Stimulated activated CD8-positive, alpha-beta memory T cell treated with anti-CD3 and anti-CD28 coated beads, Interleukin-2, amount 100 ng/mL, for 1 hour (primary cell): ENCODE measurements at places on chromosomes 4 and X.

DNA sequence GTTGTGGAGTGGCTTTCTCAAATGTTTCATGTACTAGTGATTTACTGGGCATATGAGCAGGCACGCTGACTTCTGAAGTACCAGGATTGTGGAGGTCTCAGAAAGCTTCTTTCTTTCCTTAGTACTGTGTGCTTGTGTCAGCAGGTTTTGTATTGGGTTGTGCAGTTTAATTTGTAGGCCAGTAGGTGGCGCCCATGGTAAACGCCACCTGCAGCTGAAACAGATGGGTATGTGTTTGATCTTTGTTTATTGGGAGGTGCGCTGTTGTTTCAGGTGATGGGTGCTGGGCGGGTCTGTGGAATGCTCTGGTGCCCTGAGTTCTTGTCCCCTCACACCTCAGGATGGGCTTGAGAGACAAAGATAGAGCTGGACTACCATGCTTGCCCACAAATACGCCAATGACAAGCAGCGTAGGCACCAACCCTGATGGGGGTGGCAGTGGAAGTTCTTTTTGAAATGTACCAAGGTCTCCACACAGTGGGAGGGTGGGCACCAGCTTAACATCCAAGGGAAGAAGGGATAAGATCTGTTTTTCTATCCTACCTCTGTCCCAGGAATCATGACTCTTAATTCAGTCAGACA lies 141.5 kb downstream of the RPS6KA6 start:
- DNase-seq, result no peak

- no peak for DNase-seq
These were observed 335.2 kb downstream of the TENM3 start for GRCh38 chr4:182578402-182578801.

DNA sequence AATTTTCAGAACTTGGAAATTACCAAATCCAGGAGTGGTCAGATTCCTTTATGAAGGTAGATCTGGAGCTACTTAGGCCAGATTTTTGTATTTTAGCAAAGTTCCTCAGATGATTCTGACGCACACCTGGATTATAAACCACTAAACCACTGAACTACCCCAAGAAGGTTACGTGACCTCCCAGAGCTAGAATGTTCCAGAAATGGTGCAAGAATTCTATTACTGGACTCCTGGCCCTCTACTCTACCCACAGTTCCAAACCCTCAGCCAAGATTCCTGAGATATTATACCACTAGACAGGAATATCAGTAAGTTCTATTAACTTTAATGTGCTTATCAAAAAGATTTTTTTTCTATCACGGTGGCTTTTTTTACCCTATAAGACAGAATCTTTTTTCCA lies 67.1 kb downstream of the ABCG2 start:
- DNase-seq, result no peak

- no peak for DNase-seq
These were observed 430.5 kb downstream of the NAP1L3 start for GRCh38 chrX:93242897-93243296.
